Chondrocyte (in vitro differentiated cells): ENCODE measurements at places on chromosomes 16 and 17. TPM values are rescaled to one million over a fixed set of nuclear protein-coding genes. Genes with fewer than 3 reads are reported as not detected.

- DNase-seq: no peak
Measured at GRCh38 chr16:57643910-57644309, 15.5 kb downstream of the ADGRG1 start.

DNA sequence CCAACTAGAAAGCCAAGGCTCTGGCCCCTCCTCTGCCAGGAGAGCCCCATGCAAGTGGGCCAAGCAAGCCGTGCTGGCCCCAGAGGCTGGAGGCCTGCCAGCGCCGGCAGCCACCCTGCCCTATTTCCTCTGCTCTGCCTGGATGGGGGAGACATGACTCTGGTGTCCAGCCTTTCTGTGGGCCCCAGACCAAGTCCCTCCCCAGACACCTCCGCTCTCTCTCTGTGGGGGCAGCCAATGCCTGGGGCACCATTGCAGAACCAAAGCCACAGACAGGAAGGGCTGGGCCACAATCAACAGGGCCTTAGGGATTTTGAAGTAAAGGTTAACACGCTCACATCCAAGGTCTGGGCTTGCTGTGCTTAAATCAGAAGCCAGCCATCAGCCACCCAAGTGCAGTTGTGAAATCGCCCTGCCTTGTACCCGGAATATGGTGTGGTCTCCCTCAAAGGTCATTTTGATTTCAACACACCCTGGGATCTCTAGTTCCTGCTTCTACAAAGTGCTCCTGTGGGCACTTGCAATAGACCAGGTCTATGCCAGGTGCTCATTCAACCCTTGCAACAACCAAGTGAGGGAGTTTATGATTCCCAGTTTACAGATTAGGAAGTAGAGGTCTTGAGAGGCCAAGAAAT is 63.5 kb upstream of the TEX2 start:
- no peak for DNase-seq

GRCh38 chr17:51071556-51071955 is 49.1 kb downstream of the SPAG9 start:
- no peak for DNase-seq

- no peak for DNase-seq
Measured at GRCh38 chr16:68700831-68701230, 36.3 kb upstream of the CDH1 start.

DNA sequence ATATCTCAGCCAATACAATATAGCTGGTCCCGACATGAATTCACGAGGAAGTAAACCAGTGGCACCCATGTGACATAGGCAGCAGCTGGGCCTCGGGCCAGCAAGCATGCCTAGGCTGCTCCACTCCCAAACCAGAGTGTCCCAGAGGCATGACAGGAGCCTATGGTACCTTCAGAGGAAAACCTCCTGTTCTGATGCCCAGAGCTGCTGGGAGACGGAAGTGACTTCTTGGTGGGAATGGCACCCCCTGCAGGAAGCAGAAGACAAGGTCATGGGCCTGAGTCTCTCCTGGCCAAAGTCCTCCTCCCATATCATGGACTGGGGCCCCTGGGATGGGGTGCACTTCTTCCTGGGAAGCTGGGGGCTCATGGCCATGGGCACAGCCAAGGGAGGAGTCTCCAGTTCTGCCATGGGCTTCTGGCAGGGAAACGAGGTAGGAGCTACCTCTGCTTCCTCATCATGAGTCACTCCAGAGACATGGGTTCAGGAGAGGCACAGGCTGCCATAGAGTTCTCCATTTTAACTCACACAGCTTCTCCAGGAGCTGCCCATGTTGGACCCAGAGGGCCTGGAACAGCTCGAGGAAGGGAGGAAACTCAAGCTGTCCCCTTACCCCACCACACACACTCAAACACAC is 13.4 kb downstream of the FBF1 start:
- DNase-seq: no peak

- DNase-seq: no peak
Measured at GRCh38 chr16:80536238-80536637, 4.6 kb upstream of the DYNLRB2 start.

DNA sequence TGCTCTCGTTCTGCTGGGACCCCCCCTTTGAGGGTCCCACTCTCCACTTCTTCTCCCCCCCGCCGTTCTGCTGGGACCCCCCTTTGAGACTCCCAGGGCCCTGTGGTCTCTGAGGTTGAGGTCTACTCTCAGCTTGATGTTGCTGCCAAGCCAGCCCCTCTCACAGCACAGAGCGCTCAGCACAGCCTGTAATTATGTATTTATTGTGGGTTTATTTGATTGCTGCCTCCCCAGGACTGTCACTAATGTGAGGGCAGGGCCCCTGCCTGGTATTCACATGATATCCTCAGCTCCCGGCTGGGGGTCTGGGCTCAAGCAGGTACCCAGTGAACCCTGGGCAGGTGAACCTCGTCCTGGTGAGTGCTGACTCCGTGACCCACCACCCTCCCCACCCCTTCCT is 35.4 kb downstream of the ACTG1 start:
- DNase-seq: no peak

- no peak for DNase-seq
Measured at GRCh38 chr16:56108724-56109123, 82.6 kb upstream of the GNAO1 start.

DNA sequence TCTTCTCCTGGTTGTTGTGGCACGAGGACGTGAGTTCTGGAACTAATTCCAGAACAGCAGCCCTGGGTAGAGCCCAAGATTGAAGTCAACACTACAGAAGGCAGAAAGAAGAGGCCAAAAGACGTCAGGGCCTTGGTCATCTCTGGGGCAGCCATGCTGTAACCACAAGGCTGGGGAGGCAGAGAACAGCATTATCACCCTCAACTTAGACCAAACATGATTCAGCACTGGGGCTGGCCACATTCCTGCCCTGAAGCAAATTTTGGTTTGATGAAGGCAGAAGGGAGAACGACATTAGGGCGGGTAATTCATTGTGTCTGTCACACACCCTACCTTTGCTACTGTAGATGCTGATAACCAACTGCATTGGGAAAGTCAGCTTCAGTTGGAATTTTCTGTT is 9.7 kb upstream of the ALOX15B start:
- DNase-seq: no peak

DNA sequence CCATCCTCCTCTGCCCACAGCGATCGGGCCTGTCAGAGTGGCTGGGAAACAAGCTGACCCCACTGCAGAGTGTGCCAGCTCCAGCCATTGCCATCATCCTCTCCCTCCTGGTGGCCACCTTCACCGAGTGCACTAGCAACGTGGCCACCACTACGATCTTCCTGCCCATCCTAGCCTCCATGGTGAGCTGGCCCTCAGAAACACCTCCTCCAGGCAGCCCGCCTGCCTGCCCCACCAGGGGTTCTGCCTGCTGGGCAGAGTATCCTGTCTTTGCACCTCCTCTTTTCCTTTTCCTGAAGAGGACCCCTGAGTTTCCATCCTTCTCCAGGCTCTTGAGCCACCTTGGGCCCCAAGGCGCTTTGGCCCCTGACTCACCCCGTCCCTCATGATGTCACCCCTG is 10.5 kb upstream of the FOXN1 start:
- DNase-seq: no peak

GRCh38 chr16:11585460-11586377 is 1.0 kb downstream of the LITAF start:
- no peak for DNase-seq

GRCh38 chr17:40092581-40092980 is 7.8 kb downstream of the NR1D1 start:
- no peak for DNase-seq

- DNase-seq: no peak
Measured at GRCh38 chr17:57889892-57890856, 40.3 kb upstream of the MRPS23 start.

DNA sequence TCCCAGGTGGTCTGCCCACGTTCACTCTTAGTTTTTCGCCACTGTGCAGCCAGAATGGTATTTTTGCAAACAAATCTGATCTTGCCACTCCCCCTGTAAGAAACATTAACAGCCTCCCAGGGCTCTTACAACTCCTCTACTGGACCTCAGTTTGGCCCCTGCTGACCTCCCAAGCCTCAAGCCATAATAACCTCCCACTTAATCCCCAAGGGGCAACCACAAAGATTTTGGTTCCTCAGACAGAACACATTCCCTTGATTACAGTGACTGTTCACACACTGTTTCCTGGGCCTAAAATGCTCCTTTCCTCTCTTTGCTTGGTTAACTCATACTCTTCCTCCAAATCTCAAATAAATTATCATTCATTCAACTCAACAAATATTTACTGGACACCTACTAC is 21.5 kb upstream of the CD300E start:
- DNase-seq: no peak

GRCh38 chr16:46427340-46428107 is 193.7 kb downstream of the SHCBP1 start:
- DNase-seq: peak; percentile 57

DNA sequence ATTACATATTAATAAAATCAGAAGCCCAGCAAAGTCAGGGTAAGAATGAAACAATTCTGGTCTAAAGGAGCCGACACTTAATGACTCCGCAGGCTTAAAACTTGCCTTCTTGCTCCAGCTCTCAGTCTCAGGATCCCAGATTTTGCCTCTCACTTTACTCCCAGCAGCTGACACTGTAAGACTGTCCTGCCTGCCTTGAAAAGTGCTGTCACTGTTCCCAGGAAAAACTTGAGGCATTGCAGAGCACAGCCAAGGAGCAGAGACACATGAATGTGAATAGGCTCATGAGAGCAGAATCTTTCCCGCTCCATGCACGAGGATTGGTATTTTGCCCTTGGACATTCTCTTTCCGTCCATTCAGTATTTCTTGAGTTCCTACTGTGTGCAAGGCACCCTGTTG is 457.6 kb upstream of the ZFHX3 start:
- DNase-seq: no peak

DNA sequence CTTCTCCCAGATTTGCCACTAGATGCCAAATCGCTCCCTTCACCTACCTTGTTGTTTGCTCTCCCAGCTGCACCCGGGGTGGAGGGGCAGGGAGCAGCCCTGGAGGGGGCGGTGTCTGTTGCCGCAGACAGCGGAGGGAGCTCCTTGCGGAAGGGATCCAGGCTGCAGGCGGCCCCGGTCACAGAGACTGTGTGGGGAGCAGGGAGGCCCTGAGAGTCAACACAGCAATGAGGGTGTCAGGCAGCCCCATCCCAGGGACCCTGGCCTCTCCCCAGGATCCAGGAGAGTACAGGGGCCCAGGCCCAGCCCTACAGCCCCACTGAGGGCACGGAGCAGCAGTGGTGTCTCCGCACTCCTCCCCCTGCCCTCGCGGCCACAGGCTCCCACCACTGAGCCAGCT is 50.5 kb upstream of the CHMP6 start:
- peak; percentile 90 for DNase-seq

DNA sequence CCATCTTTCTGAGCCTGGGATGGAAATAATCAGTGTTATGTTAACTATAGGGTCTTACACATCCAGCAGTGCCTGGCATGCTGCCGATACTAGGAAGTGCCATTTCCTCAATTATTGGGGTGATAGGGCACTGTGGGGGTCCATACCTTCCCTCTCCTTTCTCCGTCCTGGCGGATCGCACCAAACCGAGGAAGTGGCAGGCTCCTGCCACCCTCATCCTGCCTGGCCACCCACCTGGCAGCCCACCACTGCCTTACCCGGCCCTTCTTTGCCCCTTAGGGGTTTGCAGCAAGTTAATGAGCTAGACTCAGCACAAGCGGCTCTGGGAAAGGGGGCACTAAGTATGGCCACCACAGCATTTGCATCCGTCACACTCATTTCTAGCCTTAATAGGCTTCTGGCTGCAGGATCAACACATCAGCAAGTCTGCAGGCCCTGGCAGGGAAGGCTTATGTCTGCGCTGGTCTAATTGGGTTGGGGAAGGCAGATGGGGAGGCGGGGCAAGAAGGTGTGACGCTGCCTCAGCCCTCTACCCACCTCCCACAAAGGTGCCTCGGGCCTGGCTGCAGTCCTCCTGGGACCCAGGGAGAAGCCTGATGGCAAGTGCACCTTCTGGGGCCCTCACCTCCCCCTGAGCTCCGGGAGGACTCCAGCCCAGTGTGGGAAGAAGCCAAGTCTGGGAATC is 28.6 kb downstream of the DCAKD start:
- DNase-seq: no peak

GRCh38 chr17:8947201-8947600 is 18.3 kb downstream of the PIK3R5 start:
- no peak for DNase-seq

DNA sequence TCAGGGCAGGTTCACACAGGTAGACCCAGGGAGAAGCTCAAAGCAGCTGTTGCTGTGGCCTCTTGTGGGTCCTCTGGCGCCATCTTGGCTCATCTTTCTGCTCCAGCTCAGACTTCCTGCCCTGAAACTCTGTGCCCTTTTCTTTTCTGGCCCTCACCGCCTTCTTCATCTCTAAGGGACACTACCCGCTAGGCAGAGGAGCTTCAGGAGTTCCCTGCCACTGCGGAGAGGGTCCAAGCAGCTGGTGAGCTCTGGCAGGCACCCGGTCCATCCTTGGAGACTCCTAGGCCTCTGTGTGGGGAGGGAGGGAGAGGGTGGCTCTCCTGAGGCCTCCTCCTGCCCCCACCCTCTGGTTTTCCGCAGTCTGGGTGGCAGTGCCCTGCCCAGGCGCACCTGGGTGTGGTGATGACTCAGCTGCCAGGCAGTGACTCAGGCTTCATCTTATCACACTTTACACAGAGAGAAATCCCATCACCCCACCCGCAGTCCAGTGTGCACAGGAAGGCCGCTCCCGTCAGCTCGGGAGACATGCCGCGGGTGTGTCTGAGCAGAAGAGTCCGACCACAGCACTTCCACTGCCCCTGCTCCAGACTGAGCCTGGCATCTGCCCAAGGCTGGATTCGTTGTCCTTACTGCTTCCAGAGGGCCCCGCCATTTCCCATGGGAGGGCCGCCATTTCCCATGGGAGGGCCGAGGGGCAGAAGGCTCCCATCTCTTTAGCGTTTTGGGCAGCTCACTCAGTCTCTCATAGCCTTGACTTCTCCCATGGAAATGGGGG is 7.3 kb downstream of the NT5C start:
- no peak for DNase-seq

DNA sequence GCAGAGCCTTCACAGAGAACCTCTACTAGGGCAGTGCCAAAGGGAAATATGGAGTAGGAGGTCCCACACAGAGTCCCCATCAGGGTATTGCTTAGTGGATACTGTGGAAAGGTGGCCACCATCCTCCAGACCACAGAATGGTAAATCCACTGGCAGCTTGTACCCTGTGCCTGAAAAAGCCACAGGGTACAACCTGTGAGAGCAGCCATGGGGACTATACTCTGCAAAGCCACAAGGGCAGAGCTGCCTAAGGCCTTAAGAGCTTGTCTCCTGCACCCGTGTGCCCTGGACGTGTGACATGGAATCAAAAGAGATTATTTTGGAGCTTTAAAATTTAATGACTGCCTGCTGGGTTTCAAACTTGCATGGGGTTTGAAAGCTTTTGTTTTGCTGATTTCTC is 118.0 kb upstream of the SEC14L1 start:
- peak; percentile 15 for DNase-seq

GRCh38 chr16:9232102-9232770 is 140.8 kb downstream of the HAPSTR1 start:
- DNase-seq: no peak

- DNase-seq: no peak
Measured at GRCh38 chr17:75380750-75381149, 24.7 kb downstream of the GRB2 start.

- no peak for DNase-seq
Measured at GRCh38 chr16:23998771-23999170, 163.0 kb downstream of the PRKCB start.

- DNase-seq: no peak
Measured at GRCh38 chr16:48184681-48185080, 28.9 kb upstream of the ABCC12 start.

CCT6B gene
- total RNA-seq: 2.1 to 3.0 TPM (median 2.1 TPM) in 3 replicates

GLIS2 gene
- 58.7 to 62.8 TPM (median 61.2 TPM) in 3 replicates for total RNA-seq

PERCC1 gene
- not detected in 3 replicates for total RNA-seq

SPATA32 gene
- not detected in 3 replicates for total RNA-seq

DCTN5 gene
- 65.9 to 69.8 TPM (median 68.0 TPM) in 3 replicates for total RNA-seq

MYH3 gene
- total RNA-seq: 3.0 to 3.5 TPM (median 3.2 TPM) in 3 replicates

KIF2B gene
- not detected in 3 replicates for total RNA-seq

USP43 gene
- total RNA-seq: 2.6 to 4.3 TPM (median 2.7 TPM) in 3 replicates

COX6A2 gene
- not detected in 3 replicates for total RNA-seq

SOCS1 gene
- total RNA-seq: 2.7 to 4.6 TPM (median 3.6 TPM) in 3 replicates

SLC6A4 gene
- total RNA-seq: not detected in 3 replicates
